Muscle of arm (tissue), 14 donors: ENCODE measurements at places on chromosomes 7 and 10. TPM values are rescaled to one million over a fixed set of nuclear protein-coding genes. Genes with fewer than 3 reads are reported as not detected.
A peak's percentile ranks its signal among the peaks of the same experiment; 100 is the strongest.

The INSYN2A gene
- 0.88 TPM for polyA plus RNA-seq

DNA sequence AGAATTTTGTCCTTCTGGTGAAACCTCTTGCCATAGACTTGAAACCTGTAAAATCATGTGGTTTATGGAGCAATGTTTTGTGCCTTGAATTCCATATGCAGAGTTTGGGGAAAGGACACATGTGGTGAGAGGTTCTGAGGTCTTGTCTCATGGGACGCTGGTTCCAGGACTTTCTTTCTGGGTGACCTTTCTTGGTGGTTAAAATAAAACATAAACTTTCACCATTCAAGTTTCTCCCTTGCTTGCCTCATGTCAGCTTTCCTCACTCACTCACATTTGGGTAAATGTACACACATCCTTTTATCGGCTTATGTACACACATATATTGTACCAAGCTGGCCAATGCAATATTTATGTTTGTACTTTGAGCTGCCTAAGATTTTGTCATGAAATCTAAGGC lies 144.9 kb upstream of the CELF2 start:
- DNase-seq: no peak

The CPVL gene
- polyA plus RNA-seq: 40.7 TPM

The PON1 gene
- polyA plus RNA-seq: 1.3 TPM

The STEAP1 gene
- polyA plus RNA-seq: 3.1 TPM

DNA sequence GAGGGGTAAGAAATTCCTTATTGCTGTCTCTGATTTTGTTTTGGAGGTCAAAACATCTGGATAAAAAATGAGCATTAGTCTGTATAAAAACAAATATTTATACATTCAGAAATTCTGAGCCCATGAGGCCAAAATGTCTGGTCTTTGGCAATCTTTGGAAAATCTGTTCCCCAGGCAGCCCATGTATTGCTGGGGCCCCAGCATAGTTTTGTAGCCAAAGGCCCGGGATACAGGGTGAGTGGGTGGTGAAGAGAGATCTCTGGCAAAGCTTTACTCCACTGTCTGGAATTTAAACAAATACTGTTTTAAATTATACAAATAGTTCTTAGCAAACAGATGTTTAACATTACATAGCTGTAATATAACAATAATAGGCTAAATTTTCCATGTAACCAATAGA lies 134.7 kb upstream of the GALNT17 start:
- peak; percentile 91 for DNase-seq

DNA sequence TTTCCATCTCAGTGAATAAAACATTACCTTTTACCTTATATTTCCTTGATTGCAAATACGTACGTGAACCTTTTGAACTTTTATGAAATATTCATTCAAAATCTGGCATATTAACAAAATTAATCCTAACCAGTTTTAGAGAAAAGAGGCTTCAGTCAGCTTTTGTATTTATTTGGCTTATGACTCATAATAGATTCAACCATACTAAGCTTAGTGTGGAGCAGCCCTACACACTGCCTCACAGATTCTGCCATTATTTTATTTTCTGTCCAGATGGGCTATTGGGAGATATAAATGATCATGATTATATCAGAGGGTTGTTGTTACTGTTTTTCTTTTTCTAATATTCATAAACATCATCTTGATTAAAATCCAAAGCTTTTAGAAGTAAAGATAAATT lies 325.5 kb downstream of the GPR37 start:
- DNase-seq: no peak

The PPP1R9A gene
- polyA plus RNA-seq: 30.7 TPM

DNA sequence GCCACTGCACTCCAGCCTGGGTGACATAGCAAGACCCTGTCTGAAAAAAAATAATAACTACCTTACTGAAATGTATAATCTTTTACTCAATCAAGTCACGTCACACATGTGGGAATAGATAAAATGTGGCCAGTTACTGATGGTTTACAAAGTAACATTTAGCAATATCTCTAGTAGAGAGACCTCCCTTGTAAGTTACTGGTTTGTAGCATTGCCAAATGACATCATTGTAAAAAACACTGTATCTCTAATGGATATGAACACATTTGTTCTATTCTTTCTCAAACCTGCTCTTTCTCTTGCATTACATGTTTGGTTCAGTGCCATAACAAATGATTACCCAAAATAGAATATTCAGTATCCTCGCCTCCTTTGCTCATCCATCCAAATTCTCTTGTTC lies 18.8 kb downstream of the TET1 start:
- no peak for DNase-seq

GRCh38 chr7:36297364-36298009 lies 92.2 kb upstream of the ANLN start:
- DNase-seq: no peak

GRCh38 chr10:26969145-26969926 lies 108.6 kb upstream of the ABI1 start:
- no peak for DNase-seq

GRCh38 chr7:144818511-144818910 lies 17.3 kb downstream of the TPK1 start:
- no peak for DNase-seq
